ENCODE measurements at places on chromosomes 7 and 10.

DNA sequence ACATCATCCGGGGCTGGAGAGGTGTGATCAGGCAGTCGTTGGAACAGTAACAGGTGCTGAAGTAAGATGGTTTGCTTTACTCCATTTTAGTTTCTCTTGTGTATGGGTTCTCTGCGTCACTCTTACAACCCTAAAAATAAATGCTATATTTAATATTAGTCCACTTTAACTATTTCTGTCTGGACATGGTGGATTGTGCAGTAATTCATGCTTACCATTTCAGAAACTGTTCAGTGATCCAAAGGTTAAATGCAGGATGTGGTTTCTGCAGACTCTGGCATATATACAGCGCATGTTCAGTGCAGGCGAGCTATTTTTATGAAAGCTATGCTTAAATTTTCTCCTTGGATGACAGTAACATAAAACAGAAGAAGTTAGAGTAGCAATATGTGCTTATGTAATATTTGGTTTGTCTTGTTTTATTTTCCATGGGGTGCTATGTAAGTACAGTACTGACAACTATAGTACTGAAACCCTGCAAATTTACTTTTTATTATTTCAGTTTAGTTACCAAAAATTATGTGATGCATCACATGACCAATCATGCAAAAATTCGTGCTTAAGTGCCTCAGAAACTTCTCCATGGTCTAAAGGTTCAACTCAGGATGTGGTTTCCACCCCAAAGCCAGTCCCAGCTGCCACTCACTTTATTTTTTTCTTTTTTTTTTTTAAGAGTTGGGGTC lies 46.6 kb upstream of the GRID1 start:
- DNase-seq: no peak

GRCh38 chr7:99824091-99824490 lies 3.7 kb upstream of the CYP3A43 start:
- DNase-seq: no peak

DNA sequence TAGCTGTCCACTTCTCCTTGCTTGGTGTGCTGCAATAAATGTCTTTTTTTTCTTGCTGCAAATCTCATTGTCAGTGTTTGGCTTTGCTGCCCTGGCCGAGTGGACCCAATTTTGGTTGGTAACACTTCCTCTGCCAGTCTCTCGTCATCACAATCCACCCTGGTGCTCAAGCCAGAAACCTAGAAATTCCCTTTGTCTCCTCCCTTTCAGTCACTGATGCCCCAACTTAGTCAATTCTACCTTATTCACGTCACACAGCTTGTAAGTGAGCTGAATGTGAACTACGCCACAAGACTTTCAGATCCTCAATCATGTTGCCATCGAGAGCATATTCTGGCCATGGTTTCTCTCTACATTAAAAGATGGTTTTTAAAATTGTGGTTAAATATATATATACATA lies 13.0 kb upstream of the FRA10AC1 start:
- no peak for DNase-seq

DNA sequence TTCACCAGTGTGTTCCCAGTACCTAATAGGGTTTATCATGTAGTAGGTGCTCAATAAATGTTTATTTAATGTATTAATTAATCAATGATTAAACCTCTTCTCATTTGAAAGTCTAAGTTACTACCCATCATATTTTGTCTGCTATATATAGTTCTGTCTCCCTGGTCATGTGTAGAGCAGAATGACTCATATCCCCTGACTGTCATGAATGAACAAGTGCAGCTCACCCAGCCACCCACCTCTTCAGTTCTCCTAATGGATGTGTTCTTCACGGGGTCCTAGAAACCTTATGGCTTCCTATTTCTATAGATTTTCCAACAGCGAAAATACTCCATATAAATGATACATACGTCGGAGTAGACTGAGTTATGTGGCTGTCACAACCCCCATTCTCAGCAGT lies 64.5 kb downstream of the HIF1AN start:
- DNase-seq: no peak

GRCh38 chr7:106895246-106895864 lies 30.3 kb downstream of the PIK3CG start:
- DNase-seq: no peak

GRCh38 chr7:88012086-88012485 lies 78.0 kb downstream of the ADAM22 start:
- DNase-seq: no peak

- DNase-seq: no peak
Measured at GRCh38 chr7:78350391-78350790, 551.8 kb downstream of the PHTF2 start.

GRCh38 chr10:55631071-55631654 lies 729.9 kb downstream of the ZWINT start:
- no peak for DNase-seq

DNA sequence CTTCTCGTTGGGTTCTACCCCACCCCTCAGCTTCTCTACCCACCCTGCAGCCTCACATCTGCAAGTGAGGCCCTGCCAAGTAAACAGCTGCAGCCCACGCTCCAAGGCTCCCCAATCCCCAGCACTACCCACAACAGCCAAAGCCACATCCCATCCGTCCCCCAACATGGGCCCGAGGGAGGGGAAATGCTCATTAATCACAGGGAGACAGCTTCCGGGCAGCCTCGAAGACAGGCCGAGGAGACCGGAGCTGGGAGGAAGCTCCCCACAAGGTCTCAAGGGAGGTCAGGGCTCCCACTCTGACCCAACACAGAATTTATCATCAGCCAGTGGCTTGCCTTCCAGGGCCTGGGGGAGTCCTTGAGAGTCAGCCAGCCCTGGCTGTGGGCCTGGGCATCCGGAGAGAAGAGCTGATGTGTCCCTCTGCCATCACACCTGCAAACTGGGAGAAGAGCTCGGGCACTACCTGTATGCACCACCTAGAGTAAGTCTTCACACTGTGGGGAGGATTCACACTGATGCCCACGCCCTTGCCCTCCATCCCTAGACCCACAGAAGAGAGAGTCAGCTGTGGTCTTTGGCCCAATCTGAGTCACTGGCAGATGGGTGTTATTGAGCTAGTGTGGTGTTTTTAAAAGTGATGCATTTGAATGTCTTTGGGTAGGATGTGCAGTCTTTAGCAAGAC lies 115.5 kb upstream of the ZMIZ1 start:
- no peak for DNase-seq

GRCh38 chr10:93435621-93436397 lies 46.3 kb downstream of the MYOF start:
- DNase-seq: no peak

GRCh38 chr10:62814756-62815380 lies 1.3 kb downstream of the EGR2 start:
- no peak for DNase-seq

DNA sequence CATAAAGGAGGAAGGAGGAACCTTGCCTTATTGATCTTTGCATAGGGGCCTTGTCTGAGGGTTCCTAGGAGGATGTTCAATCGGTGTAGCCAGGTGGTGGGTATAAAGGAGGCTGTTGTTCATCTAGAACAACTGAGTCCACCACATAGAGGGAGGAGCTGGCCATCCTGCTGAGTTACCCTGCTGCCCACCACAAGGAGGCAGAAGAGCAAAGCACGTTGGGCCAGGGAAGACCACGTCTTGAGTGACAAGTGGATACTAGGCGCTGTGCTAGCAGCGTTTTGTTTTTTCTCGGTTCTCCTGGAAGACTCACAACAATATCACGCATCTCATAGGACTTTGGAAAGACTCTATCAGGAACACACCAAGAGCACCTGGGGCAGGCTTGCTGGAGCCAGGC lies 20.0 kb downstream of the FOXI2 start:
- no peak for DNase-seq

DNA sequence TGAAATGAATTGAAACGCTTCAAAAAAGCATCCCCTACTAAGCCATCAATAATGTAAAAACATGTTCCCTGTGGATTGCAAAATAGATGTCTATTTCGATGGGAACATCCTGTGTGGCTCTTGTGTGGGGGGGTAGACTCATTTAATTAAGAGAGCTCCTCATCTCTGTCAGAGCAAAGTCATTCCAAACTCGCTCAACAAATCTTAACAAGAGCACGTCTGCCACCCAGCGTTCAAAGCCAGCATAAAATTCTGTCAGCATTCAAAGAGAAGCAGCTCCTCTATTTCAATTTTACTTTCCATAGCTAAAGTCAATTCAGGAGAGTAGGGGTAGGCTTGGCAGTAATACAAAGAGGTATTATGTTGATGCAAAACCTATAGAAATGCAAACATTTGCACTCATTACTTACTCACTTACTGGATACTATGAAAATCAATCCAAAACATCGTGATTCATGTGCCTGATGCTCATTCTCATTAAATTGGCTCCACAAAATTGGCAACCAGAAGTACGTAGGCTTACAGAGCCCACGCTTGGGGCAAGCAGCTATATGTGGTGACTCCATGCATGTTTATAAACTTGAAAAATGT lies 114.9 kb downstream of the IPMK start:
- no peak for DNase-seq

DNA sequence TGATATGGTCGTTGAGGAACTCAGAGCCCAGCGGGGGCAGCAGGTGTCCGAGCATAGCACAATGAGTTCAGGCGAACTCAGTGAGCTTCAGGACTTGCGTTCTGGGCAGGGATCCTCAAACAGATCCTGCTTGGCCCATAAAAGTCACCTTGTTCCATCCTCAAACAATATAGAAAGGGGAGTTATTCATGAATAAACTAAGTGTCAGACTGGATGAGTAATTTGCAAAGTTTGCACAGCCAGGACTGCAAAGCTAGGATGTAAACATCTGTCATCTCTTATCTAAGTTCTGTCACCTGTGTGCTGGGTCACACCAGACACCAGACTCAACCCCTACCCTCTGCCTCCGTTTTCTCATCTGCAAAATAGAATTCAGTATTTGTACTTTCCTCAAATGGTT lies 58.0 kb upstream of the PFKP start:
- DNase-seq: no peak

- no peak for DNase-seq
Measured at GRCh38 chr7:29627631-29628030, 64.0 kb downstream of the PRR15 start.

DNA sequence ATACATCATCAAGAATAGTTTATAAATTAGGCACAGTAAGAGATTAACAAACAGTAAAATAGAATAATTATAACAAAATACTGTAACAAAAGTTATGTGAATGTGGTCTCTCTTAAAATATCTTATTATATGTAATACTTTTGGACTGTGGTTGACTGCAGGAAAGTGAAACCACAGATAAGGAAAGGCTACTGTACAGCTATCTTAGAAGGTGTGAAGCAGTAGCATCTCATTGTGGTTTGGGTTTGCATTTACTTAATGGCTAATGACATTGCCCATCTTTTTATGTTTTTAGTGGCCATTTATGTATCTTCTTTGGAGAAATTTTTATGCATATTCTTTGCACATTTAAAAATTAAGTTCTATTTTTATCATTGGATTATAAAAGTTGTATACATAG lies 296.4 kb upstream of the MAGI2 start:
- DNase-seq: no peak

DNA sequence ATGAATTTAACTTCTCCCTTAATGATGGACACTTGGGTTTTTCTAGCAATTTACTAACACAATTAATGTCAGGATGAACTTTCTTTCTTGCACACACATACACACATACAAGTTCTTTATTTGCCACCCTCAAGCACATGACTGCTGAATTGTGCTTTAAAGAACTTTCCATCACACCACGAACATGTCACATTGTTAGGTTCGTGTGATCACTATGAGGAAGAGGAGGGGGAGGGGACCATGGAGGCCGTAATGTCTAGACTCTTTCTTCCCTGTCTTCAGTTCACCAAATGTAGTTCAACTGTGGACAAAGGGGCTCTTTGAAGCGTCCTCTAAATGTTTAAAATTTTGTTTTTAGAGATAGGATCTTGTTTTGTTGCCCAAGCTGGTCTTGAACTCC lies 31.0 kb downstream of the NUP42 start:
- no peak for DNase-seq

DNA sequence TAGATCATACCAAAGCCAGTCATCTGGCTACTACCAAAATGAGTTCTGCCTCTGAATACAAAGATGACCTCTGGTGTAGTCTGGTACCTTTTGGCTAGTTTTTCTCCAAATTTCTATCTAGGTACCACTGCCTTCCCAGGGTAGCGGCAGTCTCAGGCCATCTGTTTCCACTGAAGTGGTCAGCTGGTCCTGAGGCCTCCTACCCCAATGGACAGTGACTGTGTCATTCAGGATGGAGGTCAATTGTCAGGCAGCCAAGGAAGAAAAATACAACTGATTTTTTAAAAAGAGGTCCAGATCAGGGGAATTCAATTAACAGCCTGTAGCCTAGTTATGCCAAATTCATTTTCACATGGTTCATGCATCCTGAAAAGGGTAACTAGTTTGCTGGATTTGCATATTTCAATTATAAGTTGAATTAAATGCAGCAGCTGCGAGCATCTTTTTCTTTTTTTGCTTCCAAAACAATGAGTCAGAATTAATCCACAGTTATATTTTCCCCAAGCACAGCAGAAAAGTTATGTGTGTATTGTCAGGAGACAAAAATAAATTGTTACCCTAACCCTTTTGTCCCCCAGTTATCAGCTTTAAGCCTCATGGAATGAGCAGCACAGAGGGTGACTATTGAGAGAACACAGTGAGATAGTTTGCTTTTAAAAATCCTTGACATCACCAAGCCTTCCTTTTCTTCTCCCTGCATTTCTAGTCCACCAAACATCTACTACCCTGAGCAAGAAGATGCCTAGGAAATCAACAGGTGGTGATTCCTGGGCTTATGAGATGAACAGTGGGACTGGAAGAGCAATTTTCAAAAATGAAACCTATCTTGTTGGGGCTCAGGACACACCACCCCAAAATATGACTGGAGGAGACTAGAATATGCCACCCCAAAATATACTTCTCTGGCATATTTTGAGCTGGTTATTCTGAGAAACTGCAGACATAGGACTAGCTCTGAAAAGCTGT lies 27.7 kb downstream of the BCCIP start:
- DNase-seq: no peak

- no peak for DNase-seq
Measured at GRCh38 chr10:69963178-69963834, 89.3 kb upstream of the MACROH2A2 start.

DNA sequence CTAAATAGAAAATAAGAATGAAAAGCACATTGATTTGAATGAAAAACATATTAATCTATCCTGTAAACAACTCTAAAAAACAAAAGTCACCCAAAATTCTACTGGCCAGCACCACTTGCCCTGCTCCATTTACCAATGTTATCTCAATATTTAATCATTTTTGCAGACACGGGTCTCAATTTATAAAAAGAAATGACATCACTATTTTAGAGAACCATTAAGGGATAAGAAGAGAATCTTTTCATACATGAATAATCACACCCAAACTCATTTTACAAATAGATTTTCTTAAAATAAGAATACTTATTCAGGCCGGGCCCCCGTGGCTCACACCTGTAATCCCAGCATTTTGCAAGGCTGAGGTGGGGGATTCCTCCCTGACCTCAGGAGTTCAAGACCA lies 3.9 kb downstream of the SAR1A start:
- no peak for DNase-seq

GRCh38 chr10:82813856-82814255 lies 938.9 kb downstream of the NRG3 start:
- no peak for DNase-seq
